Activated naive CD4-positive, alpha-beta T cell (primary cell): ENCODE measurements at places on chromosomes 16 and 17.

DNA sequence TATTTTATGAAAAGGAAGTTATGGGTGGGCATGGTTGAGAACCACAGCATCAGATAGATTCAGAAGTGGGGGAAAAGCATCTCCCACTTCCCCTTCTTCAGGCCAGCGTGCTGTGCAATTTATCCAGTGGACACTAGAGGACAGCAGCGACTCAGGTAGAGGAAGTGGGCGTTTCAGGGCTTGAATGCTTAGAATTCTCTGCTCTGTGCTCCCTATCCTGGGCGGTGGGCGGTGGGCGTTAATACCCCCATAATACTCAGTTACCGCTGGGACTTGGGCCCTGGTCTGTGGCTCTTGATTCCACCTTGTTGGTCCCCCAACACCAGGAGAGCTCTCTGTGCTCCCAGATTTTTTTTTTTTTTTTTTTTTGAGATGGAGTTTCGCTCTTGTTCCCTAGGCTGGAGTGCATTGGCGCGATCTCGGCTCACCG lies 3.7 kb upstream of the LYZL6 start:
- no peak for DNase-seq

GRCh38 chr17:44093231-44093900 lies 22.8 kb downstream of the G6PC3 start:
- no peak for DNase-seq

- no peak for DNase-seq
Measured at GRCh38 chr17:49527927-49528651, 33.0 kb downstream of the NGFR start.

GRCh38 chr16:56608876-56609462 lies 585 bp downstream of the MT2A start:
- DNase-seq, result no peak

- no peak for DNase-seq
Measured at GRCh38 chr16:2388875-2389433, 40.3 kb upstream of the CCNF start.

- no peak for DNase-seq
Measured at GRCh38 chr17:55484575-55484974, 26.7 kb downstream of the SMIM36 start.

DNA sequence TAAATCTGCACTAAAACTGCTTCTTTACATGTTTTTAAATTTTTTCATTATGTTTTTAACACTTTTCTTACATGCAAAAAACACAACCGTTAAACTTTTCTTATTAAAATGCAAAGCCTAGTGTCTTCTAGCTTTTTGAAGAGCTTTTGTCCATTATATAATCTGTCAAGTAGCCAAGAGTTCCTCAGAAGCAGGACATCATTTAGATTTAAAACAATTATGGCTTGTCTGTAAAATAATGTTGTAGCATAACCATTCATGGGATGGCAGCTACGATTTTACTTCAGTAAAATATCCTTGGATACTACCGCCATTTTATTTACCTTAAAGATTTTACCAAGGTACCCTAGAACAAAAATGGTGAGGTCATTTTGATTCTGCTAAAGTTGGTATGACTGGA lies 2.8 kb downstream of the OMG start:
- no peak for DNase-seq

DNA sequence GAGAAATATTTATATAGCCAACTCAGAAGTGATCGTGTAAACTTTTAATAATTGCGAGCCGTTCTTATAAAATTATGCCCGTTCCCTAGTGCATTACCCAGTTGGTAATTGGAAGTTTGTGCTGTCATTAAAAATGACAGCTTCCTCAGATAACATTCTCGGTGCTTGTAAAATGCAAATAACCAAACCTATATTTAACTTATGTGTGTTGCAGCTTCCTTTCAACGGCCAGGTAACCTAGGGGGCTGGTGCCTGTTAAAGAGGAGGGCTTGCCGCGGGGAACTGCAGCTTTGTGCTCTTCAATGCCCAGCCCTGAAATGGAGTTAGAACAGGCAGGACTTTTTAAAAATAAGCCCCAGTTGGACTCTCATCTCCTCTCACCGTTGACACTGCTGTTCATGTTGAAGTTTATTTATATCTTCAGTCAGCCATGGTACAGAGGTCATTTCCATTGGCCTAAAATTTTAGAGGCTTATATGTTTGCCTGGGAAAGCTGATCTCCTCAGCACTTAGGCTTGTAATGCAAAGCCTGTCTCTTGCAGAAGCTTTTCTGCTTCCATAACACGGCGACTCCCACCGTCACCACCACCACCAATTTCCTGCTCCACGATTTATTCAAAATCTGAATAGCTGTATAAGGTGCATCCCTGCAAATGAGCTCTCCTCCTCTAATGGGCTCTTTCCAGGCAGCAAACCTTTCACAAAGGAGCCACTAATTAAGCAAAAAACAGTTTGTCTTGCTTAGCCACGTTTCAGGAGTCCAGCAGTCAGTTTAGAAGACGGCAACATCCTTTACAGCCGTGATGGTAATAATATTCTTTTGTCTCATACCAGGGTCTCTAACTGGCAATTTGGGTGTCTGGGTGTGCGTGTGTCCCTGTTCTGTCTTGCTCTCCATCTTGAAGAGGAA lies 74.7 kb downstream of the RPA1 start:
- no peak for DNase-seq

DNA sequence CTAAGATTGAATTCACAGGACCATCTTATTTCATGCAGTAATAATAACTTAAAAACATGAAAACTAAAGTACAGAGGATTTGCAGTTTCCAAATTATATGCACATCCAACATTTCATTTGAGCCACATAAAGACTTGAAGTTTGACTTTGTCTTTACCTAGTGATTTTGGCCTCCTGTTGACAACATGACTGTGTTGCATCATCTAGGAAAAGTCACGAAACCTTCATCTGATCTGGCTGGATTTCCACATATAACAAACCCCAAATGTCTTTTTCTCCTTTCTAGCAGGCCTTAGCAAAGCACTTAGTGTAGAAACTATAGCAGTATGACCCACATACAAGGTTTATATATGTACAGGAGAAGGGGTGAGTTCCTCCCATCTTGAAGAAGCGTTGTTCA lies 406.5 kb upstream of the CDH5 start:
- no peak for DNase-seq

- no peak for DNase-seq
Measured at GRCh38 chr16:57016831-57017230, 27.5 kb downstream of the NLRC5 start.

GRCh38 chr17:31313982-31314781 lies at the start of gene EVI2B:
Gene EVI2B (minus strand): TSS chr17:31314054. CDS start chr17:31305609, 8,445 bp downstream.
- DNase-seq, result no peak

DNA sequence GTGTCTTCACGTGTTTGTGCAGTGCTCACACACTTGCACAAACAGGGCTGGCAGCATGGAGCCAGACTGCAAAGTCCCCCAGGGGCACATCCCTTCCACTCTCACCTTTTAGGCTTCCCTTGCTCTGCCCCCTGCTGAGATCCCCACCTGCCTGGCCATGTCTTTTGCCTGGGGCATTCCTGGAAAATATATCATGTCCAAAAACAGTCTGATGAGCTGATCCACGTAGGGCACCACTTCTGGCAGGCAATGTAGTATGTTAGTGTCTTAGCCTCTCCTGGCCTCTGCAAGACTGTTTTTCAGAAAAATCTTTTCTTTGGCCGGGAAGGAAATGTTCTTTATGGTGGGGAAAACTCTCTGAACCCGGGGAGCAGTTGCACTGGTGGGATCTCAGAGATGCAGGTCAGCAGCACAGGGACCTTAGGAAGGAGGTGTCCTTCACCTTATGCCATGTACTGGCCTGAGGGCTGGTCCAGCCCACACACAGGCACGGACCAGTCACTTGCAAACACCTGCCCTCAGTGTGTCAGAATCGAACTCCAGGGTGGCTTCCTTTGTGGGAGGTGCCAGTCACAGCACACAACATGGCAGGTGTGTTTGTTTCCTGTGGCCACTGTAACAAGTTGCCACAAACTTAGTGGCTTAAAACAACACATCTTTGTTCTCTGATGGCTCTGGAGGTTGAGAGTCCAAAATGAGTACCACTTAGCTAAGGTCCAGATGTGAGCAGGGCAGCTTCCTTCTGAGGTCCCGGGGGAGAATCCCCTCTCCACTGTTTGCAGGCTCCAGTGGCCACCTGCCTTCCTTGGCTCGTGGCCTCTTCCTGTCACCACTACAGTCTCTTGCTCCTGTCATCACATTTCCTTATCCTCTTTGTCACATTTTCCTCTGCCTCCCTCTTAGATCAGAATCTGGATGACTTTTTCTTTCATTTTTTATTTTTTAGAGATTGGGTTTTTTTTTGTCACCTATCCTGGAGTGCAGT lies 46.6 kb downstream of the MPRIP start:
- no peak for DNase-seq

DNA sequence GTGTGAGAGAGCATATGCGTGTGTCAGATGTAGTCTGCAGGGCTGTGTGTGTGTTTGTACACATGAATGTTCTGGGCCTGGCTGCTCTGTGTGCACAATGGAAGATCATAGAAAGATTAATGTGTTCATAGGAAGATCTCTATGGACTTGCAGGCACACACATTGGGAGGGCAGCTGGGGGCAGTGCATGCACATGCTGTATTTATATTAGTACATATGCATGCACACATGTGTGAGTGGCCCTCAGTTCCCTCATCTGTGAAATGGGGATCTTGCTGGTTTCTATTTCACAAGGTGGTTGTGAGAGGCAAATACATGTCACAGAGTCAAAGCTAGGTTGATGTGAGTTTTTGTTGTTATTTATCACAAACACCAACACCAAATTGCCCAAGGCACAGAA lies 2.1 kb downstream of the CA7 start:
- no peak for DNase-seq

GRCh38 chr16:1701216-1701878 lies 4.6 kb upstream of the MAPK8IP3 start:
- no peak for DNase-seq

DNA sequence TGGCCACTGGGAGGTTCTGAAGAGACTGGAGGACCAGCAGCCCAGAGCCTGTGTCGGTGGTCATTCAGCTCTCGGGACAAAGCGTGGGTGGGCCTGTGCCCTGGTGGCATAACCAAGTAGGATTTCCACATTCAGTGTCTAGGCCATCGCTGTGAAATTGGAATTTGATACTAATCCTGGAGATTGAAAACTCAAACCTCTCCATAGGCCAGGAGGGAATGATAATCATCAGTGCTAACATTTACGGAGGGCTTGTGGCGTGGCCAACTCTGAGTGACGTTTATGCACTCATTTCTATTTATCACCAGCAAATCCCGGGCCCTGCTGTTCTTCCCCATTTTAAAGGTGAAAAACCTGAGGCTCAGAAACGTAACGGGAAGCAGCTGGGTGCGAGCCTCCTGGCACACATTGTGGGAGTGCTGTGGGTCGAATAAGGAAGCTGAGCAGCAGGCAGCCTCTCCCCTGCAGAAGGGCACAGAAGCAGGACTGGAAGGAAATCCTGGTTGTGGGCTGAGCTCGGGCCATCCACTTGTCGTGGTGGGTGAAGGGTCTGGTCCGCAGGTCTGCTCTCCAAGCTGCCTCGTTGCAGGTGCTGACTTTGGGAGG lies 33.1 kb downstream of the RAI1 start:
- DNase-seq, result no peak

DNA sequence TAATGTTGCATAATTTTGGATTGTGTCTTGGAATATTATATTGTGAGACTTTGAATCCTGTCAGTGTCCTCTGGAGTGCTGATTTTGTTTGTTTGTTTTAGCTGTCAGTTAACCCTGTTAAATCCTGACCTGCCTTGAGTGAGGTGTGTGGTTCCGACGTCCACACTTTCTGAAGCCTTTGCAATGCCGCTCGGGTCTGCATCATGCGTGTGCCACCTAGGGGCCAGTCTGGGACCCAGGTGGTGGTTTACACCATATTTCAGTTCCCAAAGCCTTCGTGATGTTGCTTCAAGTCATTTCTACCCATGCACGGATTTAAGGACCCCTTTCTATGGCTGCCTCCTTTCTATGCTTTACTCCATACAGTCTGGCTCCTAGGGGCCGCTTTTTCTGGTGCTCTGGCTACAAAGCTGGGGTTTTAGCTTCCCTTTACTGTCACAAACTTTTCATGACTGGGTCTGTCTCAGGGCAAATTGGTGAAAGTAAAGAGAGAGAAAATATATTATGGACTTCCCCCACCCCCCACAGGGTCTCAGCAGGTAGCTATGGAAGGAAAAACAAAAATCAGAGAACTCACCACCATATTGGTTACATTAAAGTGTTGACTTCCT lies 11.4 kb upstream of the OR4D1 start:
- no peak for DNase-seq

DNA sequence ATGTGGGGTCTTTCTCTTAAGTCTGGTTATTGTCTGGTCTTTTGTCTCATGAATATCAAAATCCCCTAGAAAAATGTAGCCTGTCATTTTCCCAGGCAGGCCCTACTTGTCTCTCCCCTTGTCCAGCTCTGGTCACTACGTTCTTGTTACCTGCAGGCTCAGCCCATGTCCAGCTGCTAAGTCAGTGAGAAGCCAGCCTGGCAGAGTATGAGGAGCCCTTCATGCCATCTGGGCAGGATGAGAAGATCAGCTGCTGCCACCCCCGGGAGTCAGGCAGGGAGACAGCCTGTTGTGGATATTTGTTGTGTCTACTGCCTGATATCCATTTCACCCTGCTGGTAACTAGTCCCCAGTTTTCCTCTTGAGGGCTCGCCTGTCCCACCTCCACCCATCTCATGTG lies 88.9 kb downstream of the ASIC2 start:
- DNase-seq, result no peak

DNA sequence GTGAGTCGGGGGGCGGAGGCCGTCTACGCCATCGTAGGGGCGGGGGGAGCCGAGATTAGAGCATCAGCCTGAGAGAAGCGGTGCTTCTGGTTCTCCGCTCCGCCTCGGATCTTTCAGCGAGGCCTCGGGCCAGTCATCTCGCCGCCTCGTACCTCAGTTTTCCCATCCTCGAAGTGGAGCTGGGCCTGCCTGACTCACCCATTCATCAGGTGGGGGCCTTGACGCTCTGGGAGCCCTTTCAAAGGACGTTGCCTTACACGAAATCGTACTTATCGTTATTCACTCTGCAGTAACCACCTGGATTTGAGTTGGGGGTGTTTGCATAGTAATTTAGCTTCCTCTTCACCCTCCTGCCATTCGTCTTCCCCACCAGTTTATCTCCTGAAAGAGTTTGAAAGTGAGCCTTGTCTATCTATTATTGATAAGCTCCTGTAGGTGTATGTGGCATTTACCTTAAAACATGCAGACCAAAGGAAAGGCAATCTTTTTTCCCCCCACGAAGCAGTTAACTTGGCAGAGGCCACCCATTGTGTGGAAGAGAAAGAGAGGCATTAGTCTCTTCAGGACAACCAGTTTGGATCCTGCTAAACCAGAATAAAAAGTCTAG lies 674 bp downstream of the TAF15 start:
- no peak for DNase-seq

GRCh38 chr17:50311483-50311882 lies 34.4 kb upstream of the XYLT2 start:
- no peak for DNase-seq

GRCh38 chr17:62852195-62852594 lies 44.1 kb upstream of the MARCHF10 start:
- no peak for DNase-seq
